ENCODE measurements at places on chromosomes 7 and 10. TPM values are rescaled to one million over a fixed set of nuclear protein-coding genes. Genes with fewer than 3 reads are reported as not detected.
A peak's percentile ranks its signal among the peaks of the same experiment; 100 is the strongest.

FAM25G gene
- not detected for total RNA-seq

PROSER2 gene
- total RNA-seq = 8.6 TPM

SPDYE5 gene
- total RNA-seq = not detected

PON3 gene
- total RNA-seq = 7.2 TPM

ABCC2 gene
- 0.72 TPM for total RNA-seq

TMEM178B gene
- total RNA-seq = 2.5 TPM

SORCS3 gene
- total RNA-seq = 1.4 TPM

SORBS1 gene
- 74.8 TPM for total RNA-seq

PANK1 gene
- 27.3 TPM for total RNA-seq

SLC39A12 gene
- total RNA-seq = not detected

CLRN3 gene
- not detected for total RNA-seq

CHST15 gene
- 18.3 TPM for total RNA-seq

ARPC1A gene
- total RNA-seq = 60.1 TPM

- peak; percentile 81 for DNase-seq
These were observed 287.2 kb upstream of the MKLN1 start for GRCh38 chr7:131040467-131040932.

- no peak for DNase-seq
These were observed 494.1 kb downstream of the SH2D4B start for GRCh38 chr10:81031774-81032173.

- DNase-seq = no peak
These were observed 893.4 kb downstream of the XPNPEP1 start for GRCh38 chr10:109029870-109030269.

GRCh38 chr7:8251195-8251594 lies 10.8 kb downstream of the ICA1 start:
- DNase-seq = no peak

GRCh38 chr10:95561864-95562177 lies 650 bp upstream of the SORBS1 start:
- DNase-seq = no peak

DNA sequence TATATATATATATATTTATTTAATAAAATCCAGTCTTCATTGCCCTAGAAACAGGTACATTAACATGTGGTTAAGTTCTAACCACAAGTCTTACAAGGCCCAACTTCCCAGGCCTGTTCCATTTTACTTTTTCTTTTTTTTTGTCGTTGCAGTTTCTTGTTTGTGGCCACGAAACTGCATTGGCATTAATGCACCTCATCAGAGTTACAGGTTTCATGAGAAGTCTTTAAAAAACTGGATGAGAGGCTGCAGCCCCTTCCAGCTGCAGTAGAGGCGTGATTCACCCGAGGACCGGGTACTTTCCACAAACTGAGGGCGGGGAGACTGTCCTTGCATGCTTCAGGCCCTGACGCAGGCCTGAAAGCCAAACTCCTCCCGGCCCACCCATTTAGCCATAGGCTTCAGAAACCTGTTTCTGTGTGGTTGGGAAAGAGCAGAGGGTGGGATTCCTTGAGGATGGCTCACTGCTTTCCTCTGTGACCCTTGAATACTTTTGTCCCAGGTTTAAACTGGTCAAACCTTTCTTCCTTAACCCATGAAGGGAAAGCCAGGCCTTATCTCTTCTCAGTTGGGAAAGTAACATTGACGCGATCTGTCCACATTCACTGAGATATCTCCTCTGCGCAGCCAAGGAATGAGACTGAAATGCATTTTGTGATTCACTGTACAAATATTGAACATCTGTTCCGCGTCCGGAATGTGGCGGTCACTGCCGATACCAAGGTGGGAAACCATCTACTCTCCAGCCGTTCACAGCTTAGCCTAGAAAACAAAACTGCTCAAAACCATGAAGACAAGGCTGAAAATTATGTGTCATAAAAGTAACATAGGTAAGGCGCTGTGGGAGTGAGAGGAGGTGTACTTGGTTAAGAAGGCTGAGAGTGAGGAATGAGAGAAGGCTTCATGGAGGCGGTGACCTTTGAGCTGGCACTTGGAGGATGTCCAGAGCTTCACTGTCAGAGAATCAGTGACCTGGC lies 311.7 kb downstream of the GATA3 start:
- DNase-seq = peak; percentile 4

- DNase-seq = no peak
These were observed 162.6 kb downstream of the CELF2 start for GRCh38 chr10:11180228-11180627.

- DNase-seq = no peak
These were observed 44.1 kb upstream of the ATP6V0A4 start for GRCh38 chr7:138842111-138842510.

GRCh38 chr10:110268971-110269370 lies 35.7 kb downstream of the SMNDC1 start:
- DNase-seq = no peak

- DNase-seq = no peak
These were observed 1.4 kb upstream of the TMEM139 start for GRCh38 chr7:143283381-143283780.

DNA sequence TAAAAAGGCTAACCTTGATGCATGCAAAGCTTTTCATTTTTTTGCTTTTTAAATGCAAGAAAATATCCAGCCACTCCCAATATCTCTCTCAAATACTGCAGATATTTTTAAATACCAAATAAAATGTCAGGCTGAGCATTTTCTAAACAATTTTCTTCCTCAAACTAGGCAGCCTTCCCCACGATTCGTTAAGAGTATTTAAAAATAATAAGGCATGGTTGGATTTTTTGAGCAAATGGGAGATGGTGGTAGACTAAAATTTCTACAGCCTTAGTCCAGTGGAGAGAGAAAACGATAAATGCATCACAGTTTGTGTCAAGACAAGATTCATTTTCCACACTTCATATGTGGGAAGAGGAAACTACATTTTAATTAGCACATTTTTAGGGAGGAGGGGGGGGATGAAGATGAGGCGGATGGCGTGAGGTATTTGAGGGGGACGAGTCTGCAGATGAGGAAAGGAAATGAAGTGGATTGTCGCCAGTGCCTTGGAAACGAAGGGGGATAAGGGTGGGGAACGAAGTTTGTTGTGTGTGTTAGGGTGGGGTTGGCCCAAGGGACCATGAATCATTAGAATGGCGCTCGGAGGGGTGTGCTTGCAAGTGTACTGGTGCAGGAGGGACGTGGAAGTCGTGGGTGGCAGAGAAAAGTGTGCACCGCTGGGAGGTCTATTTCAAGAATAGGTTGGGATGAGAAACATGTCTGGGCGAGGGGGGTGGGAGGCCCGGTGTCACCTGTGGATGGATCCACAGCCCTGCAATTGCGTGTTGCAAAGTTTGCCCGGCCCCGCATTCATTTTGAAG lies 1.2 kb upstream of the ADD3 start:
- peak; percentile 76 for DNase-seq

GRCh38 chr10:60453036-60453435 lies 63.4 kb upstream of the ANK3 start:
- DNase-seq = no peak

GRCh38 chr10:115129752-115130151 lies 36.6 kb downstream of the ATRNL1 start:
- DNase-seq = peak; percentile 68

DNA sequence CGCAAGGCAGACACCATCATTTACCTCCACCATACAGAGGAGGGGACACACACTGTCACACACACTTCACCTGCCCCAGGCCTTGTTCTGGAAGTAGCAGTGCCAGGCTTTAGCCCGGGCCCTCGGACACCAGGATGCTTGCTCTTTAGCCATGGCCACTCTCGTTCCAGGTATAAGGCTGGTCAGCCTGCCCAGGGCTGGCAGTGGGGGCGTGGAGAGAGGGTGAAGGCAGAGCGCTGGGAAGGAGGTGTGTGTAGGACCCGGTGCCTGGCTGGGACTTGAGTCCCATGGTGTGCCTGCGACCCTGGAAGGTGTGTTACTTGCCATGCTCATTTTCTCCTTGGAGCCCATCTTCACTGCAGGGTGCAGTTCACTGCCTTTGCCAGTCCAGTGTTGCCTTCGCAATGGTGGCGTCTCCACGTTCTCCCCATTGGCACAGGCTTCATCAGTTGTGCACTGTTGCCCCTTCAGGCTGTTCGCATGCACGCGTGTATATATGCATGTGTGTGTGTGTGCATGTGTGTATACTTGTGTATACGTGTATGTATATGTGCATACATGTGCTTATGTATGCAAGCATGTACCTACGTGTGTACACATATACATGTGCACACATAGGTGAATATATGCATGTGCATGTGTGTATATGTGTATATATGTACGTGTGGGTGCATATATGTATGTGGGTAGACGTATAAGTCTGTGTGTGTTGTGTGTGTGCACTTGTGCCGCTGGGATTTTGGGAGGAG lies 153.4 kb downstream of the CAMK1D start:
- no peak for DNase-seq

- no peak for DNase-seq
These were observed 176.6 kb downstream of the GALNT11 start for GRCh38 chr7:152202056-152202455.

GRCh38 chr10:97154781-97155180 lies 31.0 kb downstream of the SLIT1 start:
- no peak for DNase-seq

- DNase-seq = peak; percentile 55
These were observed 1.2 kb upstream of the WNT2 start for GRCh38 chr7:117323851-117324711.

DNA sequence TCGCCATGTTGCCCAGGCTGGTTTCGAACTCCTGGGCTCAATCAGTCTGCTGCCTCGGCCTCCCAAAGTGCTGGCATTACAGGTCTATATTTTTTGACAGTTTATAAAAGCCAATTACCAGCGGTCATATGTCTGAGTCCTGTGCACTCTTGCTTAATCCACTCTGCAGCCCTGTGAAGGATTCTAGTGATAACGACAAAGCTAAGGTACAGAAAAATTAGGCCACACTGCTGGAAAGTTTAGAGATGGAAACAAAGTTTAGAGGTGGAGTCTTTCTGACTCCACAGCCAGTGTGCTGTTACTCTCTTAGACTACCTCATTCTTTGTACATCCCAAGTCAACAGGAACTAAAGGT lies 707 bp downstream of the PTER start:
- DNase-seq = no peak

DNA sequence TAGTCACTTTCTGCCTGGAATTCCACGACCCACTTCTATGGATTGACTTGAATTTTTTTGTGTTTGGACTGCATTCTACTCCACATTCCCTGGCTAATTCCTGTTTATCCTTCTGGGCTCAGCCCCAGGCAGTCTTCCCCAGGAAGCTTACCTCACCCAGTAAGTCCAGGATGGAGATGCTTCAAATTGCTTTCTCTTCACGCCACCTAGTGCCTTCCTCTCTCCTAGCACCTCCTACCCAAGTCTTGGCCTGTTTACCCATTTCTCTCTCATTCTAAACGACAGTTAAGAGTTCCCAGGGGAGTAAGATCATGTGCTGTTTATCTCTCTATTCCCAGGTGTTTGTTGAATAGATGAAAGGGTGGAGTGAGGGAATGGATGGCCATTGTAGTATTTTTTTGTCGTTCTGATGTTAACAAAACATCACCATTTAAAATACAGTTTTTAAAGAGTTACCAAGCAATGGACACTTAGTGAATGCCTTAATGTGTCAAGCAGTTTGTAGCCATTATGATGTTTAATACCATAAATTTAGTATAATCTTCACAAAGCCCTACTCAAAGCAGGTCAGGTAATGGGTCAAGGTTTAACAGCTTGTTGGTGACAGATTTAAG lies 45.5 kb upstream of the TARP start:
- DNase-seq = peak; percentile 75

DNA sequence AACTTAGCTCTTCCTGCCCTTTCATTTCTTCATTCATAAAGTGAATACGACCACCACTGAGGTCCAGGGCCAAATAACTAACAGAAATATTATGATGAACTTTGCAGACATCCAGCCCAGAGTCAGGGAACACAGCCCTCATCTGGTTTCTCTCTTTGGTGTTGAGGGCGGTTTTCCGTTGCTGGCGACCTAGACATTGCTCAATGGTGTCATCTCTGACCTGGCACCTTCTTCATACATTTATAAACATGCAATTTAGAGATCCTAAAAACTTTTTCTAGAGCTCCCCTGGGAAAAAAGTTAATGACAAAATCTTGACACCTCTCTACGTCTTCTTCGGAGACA lies 324 bp upstream of the TET1 start:
- DNase-seq = no peak

DNA sequence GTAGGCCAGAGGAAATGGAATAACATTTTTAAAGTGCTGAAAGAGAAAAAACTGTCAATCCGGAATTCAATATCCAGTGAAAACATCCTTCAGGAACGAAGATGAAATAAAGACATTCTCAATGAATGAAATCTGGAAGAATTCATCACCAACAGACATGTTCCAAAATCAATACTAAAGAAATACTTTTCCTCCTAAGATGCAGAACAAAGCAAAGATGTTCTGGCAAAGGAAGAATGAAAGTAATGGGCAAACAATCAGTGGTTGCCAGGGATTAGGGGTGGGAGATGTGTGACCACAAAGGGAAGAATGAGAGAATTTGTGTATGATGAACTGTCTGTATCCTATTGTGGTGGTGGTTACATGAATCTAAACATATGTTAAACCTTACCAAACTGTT lies 52.8 kb upstream of the EEPD1 start:
- no peak for DNase-seq

GRCh38 chr7:40815512-40815911 lies 680.7 kb downstream of the SUGCT start:
- DNase-seq = no peak

DNA sequence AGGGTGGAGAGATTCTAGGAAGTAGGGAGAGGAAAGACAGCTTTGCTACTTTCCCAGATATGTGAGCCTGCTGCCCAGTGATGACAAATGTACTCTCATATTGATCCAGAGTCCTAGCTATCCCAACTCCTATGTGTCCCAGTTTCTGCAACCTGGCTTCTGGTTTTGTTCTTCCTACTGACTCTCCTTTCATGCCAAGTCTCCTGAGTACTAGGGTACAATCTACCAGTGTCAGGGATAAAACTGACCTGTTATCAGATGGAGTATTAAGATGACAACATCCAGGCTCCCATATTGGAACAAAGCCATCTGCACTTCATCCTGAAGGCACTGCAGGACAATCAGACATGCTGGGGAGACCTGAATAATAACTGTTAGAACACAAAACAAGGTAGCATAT lies 233.7 kb upstream of the PHYHIPL start:
- no peak for DNase-seq

GRCh38 chr7:31860925-31861324 lies 173.9 kb downstream of the PPP1R17 start:
- DNase-seq = no peak

Measured in tongue (tissue), 3 donors.